Hepatocyte (in vitro differentiated cells): ENCODE measurements at places on chromosomes 13 and 19. TPM values are rescaled to one million over a fixed set of nuclear protein-coding genes. Genes with fewer than 3 reads are reported as not detected.

GRCh38 chr13:111970494-111971141 is 96.3 kb upstream of the SOX1 start:
- no peak for DNase-seq

DNA sequence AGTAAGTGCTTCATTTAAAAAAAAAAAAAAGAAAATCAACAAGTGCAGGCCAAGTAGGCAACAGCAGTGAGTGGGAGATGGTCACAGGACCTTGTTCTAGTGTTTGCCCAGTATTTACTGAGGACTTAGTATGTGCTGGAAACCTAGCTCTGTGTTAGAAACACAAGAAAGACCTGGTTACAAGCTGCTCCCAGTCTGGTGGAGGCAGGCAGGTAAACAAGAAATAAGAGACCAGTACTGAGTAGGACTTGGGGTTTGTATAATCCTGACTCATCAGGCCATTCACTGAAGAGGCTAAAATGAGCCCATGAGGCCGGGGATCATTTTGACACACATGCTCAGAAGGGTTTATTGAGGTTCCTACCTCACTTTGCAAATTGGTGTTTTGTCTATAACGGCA is 21.5 kb upstream of the SERPINE3 start:
- no peak for DNase-seq

DNA sequence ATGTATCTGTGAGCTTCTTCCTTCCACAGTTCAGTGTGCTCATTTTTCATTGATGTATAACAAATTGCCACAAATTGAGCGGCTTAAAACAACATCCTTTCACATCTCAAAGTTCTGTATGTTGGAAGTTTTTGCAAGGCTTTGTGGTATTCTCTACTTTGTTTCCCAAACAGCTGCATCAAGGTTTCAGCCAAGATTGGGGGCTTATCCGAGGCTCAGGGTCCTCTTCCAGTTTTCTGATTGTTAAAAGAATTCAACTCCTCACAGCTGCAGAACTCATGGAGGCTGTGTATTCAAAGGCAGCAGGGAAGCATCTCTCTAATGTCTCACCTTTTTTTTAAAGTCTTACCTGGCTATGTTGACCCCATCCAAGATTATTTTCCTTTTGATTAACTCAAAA is 1369.8 kb downstream of the PCDH9 start:
- no peak for DNase-seq

The RPS19 gene
- total RNA-seq = 740 and 840 TPM in 2 replicates

The GPX4 gene
- total RNA-seq = 524 and 539 TPM in 2 replicates
